ENCODE measurements at places on chromosomes 4 and X.
A peak's percentile ranks its signal among the peaks of the same experiment; 100 is the strongest.

DNA sequence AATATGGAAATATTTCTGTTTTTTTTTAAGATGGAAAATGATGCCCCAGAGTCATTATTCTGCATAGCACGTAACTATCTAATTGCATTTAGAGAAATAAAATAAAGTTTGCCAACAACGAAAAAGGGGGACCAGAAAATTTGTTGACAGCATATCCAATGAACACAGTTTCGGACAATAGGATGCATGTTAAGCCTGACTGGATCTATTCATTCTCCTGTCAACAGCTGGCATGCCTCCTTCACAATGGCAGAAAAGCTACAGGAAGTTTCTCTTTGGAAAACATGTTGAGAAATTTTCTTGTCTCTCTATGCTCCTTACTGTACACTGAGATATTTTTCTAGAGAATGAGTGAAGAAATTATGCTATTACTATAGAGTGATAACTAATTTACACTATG is 262.5 kb downstream of the GRID2 start:
- no peak for DNase-seq

- DNase-seq = no peak
These were observed 62.8 kb downstream of the FAM9B start for GRCh38 chrX:8971116-8971515.

DNA sequence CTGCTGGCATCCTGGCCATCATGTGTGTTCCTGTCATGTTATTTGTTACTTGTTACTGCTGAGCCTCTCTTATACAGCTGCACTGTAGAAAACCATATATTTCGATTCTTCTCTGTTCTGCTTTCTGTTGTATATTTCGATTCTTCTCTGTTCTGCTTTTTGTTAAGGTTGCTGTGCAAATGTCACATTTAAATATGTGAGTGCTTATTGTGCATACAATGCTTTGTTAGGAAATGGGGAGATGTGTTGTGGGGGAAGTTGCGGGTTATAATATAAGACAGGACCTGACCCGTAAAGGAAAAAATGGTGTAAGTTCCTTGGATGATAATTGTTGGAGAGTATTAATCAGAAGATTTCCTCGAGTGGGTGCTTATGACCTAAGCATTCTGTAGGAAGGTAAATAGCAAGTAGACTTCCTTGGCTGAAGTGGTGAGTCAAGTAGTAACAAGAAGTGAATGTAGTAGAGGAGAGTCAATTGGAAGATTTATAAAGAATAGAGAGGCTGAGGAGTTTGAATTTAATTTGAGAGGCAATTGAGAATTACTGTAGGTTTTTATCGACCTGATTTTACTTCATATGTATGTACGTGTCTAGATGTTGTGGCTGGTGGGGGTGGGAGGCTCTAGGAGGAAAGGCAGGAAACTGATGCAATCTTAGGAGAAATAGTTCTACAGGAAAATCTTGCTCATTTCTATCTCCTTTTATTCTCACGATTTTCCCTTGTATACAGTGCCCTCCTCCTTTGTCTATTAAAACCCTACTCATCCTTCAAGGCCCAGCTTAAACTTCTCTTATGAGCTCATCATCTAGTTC is 8.5 kb downstream of the OGT start:
- no peak for DNase-seq

DNA sequence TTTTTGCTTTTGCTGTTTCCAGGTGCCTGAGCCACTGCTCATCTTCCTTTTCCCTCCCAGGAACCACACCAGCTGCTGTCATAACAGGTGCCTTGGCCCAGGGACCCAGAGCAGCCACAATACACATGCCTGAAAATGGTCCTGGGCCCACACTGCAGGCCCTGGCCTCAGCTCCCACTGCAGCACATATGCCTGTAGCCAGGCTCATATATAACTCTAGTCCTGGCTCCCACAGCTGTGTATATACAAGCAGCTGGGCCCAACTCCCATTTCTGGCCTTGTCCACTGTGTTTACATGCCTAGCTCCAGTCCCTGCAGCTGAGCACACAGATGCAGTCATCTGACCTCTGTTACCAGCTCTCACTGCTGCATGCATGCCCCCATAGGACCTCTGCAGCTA is 930.5 kb downstream of the ADGRL3 start:
- DNase-seq = no peak

GRCh38 chr4:81019006-81019405 is 11.5 kb upstream of the BMP3 start:
- no peak for DNase-seq

- DNase-seq = no peak
These were observed 40.7 kb downstream of the SPCS3 start for GRCh38 chr4:176360446-176360845.

DNA sequence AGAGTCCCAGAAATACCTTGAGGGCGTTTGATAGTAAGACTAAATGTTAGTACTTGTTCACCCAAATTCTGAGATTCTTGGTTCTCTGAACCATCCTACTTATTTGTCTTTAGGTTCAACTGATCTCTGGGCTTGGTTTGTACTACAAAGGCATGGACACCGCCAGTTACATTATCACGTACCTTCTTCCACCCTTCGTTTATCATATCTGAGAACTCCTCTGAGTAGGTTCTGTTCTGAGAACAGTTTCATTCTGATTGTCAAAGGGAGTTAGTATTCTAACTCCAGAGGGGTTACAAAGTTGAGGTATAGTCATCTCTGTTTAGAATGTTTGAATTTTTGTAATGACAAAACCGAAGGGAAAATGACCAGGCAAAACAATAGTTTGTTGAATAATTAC is 19.3 kb downstream of the ZFX start:
- no peak for DNase-seq

GRCh38 chr4:37762294-37762990 is 64.0 kb upstream of the PGM2 start:
- no peak for DNase-seq

DNA sequence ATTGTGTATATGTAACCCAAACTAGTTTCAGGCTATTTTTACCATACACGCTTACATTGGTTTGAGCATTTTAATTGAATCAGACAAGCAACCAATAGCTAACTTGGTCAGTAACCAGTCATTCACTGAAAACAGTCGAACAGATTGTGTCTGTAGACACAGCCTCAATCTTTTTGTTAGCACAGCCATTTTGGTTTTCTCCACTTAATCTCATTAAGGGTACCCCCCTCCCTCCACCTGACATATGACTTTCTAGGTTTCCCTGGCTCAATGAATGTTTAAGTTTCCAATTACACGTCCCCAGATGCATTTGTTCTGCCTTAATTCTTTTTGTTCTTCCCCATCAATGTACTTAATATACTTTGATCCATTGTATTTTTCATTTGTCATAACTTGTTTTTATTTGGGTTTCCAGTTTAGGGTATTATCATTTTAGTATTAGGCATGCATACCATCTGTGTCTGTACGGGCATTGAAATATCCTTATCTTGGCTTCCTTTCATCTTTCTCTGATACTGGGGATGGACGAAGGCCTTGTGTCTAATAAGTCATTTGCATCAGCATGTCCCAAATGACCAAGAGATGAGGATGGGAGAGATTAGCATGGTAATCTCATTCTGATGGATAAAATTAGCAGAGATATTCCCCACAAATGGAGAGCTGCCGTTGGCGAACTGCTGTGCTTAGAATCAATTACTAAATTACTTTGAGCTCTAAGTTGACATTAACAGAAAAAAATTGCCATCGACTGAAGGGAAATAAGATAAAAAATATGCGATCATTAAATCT is 35.9 kb upstream of the PHOX2B start:
- no peak for DNase-seq

DNA sequence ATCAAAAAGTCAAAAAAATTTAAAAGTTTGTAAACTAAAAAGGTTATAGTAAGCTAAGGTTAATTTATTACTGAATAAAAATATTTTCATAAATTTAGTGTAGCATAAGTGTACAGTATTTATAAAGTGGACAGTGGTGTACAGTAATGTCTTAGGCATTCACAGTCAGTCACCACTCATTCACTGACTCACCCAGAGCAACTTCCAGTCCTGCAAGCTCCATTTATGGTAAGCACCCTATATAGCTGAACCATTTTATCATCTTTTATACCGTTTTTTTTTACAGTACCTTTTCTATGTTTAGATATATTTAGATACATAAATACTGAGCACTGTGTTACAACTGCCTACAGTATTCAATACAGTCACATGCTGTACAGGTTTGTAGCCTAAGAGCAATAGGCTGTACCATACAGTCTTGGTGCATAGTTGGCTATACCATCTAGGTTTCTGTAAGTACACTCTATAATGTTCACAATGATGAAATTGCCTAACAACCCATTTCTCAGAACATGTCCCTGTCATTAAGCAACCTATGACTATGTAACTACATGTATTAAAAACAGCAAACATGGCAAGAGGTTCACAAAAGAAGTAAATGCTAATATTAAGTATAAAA is 18.6 kb downstream of the ACSL4 start:
- DNase-seq = peak; percentile 24

- DNase-seq = no peak
These were observed 224.3 kb downstream of the MGST2 start for GRCh38 chr4:139889901-139890300.

DNA sequence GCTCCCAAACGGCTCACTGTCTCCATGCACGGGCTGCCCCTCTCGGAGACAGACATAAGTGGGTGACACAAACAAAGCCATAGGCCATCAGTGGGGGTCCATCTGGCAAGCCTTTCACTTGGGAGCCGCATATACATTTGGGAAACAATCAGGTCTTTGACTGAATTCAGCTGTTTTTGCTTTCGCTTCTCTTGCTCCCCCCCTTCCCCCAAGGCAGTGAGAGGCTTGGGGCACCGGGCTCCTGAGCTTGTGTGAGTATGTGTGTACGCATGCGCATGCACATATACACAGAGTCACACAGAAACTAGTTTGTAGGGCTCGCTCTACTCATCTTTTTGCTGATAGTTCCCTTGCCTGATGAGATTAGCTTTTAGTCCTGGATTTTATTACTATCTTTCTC is 284.4 kb downstream of the AFF2 start:
- no peak for DNase-seq

DNA sequence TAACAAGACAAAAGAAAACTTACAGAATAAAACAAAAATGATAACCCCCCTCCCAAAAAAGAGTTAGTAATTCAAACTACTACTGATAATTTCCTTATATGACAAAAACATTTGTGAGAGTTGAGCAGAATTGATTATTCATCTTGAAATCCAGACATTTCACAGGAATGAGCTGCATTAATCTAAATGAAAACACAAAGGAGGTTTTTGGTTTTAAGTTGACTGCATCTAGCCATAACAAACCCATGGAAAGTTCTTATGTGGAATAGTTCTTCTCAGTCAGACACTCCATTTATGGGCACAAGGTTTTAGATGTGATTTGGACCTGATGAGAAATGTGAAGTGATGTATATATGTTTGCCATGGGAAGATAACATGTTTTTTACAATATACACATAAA is 95.4 kb downstream of the VCX2 start:
- DNase-seq = no peak

GRCh38 chr4:125041372-125041930 is 273.3 kb upstream of the FAT4 start:
- DNase-seq = no peak

DNA sequence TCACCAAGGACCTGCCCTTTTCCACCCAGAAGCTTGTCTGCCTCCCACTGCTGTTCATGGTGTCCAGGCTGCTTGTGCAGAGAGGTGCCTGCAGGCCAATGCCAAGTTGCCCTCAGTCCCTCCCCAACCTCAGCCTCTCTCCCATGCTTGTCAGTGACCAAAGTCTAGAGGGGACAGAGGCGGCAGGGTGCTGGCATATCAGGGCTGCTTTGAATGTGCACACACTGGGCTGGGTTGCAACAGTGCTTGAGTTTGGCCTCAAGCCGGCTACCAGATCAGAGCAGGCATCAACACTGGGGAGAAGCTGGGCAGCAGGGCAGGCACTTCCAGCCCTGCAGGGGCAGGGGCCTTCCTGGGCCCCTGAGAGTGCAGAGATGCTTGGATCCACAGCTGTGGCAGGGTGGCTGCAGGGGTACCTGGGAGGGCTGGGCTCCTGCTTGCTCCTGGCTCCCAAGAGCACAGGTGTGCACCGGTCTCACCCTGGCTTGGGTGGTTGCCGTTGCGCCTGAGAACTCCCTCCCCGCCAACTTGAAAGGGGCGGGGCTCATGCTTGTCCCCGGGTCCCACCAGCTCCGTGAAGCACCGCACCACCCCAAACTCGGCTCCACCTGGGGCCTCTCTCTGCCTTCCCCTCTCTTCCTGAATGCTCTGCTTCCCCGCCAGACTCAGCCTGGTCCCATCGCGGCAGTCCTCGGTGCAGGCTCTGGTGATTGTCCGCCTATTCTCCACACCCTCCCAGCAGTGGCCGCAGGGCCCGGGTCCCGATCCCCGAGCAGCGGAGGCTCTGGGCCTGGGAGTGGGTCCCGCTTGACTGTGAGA is 1681.9 kb upstream of the ADGRL3 start:
- no peak for DNase-seq

GRCh38 chrX:19344661-19345060 is 934 bp downstream of the PDHA1 start:
- no peak for DNase-seq

DNA sequence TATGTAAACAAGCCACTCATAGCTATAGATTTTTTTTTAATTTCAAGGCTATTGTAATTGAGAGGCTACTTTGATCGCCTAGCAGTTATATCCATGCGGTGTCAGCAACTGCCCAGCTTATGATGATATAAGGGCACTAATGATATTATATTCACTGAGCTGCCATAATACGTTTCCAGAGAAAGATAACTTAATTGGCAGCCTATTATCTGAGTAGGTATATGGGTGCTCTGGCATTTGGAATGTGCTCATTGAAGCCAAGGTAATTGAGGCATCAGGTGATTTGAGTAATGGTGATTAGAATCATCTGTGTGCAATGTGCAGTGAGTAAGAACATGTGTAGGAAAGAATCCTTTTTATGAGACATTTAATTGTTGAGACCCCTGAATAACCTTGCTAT is 490.0 kb downstream of the CENPC start:
- no peak for DNase-seq

DNA sequence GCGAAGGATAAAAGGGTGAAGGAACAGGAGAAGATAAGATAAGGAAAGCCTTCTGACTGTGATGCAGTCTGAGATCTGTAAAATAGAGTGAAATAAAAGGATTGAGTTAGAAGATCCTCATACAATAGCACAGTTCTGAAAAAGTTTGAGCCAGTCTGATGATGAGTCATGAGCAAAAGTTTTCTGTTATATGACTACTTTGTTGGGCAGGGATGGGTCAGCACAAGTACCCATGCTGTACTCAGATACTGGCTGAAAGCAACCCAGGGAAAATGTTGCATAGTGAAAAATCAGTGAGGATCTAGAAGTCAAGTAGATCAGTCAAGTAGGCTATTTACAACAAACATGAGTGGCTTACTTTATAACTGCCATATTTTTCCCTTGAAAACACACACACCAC is 253.5 kb downstream of the PCDH10 start:
- DNase-seq = peak; percentile 1
